Cardiac fibroblast (primary cell): ENCODE measurements at places on chromosomes 6 and 20.

GRCh38 chr6:38612143-38612965 is 27.4 kb downstream of the BTBD9 start:
- peak; percentile 70 for DNase-seq

DNA sequence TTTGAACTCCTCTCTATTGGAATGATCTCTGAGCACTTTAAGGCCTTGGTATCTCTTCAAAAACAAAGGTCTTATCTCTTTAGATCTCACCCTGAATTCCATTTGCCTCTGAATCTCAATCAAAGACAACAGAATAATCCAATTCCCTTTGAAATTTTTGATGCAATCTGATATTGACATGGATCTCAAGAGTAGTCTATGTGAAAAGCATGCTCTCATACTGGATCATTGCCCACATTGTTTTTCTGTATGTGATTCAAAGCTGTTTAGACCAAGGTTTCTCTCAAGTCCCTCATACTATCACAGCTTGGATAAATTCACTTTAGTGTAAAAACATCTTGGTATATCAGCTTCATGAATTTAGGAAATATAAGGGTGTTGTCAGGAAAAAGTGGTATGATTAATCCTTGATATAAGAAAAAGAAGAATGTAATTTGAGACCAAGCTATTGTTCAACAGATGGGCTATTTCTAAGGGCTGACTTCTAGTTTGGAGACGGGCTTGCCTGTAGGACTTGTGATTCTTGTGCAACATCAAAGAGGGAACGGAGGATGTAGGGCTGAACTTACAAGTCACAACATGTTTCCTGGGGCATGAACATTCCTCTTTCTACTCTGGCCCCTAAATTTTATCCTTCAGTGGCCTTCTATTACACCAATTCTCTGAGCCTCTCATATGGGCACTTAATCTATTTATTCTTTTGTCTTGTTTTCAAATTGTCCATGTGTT is 77.9 kb upstream of the CITED2 start:
- DNase-seq: peak; percentile 92

- no peak for DNase-seq
These were observed 747.2 kb upstream of the MAN1A1 start for GRCh38 chr6:120096696-120097260.

DNA sequence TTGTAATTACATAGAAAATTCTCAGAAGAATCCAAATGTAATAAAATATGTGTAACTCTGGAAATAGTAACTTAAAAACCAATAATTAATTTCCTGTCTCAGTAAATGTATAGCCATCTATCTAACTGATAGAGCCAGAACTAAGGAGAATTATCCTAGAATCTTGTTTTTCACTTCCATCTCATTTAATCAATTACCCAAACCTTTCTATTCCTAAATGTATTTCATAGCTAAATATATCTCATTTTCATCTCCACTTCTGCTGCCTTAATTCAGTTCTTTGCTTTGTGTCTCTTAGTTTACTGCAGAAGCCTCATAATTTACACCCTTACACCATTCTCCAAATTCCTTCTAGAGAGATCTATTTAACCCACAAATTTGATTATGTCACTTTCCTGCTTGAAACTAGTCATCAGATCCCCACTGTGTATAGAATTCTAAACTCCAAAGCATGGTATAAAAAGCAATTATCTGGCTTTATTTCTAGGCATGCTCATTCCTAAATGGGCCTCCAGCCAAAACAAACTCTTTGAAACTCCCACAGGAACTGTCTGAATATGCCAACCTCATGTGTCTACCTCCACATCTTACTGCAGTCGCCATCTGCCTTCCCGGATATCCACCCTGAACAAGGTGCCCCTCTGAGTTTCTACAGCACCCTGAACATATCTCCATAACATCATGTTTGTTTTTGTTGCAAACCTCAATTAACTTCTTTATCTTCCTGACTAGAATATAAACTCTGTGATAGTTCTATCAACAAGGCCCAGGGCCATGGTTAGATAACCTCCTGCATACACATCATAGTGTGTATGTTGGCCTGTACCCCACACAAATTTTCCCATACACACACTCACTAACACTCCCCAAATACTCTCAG is 70.5 kb upstream of the ADTRP start:
- peak; percentile 41 for DNase-seq

DNA sequence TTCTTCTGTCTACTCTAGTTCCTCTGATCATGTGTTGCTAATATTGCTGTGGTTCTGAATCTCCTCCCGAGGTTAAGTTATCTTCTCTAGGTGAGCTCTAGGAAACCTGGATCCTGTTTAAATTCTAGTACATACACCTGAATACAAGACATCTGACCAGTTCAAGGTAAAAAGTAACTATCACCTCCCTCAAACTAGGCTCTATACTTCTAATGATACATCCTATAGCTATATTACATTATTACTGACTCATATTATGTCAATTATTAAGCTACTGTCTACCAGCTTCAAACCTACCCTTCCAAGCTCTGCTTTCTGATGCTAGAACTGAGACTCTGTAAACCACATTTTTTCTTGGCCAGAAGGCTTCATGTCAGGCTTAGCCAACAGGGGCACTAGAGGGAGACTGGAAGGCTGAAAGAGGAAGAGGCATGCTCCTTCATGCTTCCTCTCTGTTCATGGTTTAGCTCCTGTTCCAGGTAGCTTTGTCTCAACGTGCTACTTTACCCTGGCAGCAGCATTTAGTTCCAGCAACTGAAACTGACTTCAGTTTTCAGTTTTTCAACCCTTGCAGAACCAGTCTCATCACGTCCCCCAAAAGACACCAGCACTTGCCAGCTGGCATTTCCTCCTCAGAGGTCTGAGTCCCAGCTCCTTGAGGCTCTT is 148.4 kb upstream of the TOP1 start:
- no peak for DNase-seq

DNA sequence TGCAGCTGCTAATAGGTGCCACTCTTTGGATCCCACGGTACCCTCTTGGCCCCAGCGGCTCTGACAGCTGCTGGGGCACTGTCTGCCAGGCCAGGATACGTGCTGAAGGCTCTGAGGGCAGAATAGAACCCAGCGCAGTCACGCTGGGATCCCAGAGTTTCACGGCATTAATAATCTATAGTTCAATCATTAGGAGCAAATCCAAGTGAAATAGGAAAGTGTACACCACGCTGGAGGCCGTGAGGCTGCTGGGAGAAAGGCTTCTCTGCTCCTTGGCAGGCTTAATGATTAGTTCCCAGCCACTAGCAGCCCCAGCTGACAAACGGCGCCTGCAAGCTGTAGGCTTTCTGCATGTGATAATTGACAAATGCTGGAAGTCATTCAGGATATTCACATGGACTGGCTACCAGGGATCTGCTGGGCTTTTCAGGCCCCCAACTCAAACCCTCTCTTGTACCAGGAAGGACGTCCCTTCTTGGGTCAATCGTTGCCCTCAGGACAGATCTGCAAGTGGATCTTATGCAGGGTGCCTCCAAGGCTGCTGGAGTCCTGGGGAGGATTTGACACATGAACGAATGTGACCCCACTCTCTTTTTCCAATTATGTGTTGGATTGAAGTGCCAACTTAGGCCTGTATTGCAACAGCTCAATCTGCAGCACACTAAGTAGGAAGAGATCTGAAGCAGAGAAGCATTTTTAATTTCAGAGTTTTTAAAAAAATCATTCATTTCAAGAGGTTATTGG is 50.1 kb upstream of the INSM1 start:
- DNase-seq: no peak

DNA sequence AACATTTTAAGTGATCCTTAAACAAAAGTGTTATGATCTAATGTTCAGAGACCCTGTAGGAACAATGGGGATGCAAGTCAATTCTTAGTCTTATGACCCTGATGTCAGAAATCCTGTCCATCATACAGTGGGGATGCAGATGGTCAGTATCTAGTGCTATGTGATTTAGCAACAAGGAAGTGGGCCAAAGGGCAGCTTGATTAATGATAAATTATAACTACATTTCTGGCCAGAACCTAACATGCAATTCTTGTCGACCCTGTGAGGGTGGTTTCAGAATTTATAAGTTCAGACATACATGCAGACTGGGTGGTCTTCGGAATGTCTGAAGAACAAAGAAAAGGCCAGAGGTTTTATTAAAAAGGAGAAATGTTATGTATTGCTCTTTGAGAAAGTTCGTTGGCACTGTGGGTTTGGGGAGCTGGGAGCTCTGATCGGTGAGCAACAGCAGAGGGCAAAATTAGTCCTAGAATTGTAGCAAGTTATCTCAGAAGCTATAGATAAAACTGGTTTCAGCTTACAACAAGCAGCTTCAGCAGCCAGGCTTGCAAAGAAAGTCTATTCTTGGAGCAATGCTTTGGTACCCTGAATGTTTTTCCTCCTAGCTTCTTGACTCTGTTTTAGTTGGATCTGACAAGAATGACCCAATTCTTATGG is 50.8 kb downstream of the RPF2 start:
- no peak for DNase-seq

DNA sequence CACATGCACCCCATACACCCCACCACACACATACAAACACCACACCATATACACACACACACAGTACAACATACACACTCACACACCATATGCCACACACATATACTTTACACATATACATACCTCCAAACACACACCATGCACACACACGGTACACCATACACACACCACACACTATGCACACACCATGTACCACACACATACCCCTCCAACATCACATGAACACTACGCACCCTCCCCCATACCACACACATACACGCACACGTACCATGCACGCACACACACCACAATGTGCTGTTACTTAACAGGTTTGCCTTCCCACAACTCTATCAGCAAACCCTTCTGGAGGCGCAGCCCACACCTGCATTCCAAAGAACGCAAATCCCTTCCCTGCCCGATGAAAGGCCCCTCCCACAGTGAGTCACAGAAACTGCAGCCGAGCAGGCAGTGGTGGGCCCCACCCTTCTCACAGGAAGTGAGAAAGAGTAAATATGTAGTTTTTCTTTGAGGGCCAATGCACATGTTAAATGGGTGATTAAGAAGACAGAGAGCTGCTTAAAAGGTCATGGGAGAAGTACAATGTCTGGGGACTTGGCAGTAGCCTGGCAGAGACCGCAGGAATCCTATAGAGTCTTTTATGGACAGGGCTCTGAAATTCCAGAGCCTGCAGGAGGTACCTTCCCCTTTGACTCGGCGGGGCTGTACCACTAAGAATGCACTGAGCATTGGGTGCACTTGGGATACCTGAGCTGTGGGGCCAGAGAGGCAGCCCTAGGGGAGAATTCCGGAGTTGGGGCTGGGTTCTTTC is 34.1 kb upstream of the EZR start:
- peak; percentile 91 for DNase-seq

DNA sequence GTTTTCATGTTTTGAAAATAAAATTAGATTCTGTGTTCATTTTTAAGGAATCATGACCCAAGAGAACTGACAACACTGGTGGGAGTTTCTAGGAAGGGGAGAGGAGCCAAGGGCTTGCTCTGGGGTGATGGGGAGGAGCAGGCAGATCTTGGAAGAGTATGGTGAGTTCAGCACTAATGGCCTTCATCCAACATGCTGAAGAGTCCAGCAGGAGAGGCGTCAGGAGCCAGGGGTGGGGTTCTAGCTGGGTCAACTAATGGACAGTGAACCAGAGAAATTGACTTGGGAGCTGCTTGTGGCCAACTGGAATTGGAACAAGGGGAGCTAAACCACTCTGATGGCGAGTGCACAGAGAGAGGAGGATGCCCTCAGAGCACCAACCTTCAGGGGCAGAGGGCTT is 107.1 kb downstream of the MRPL14 start:
- peak; percentile 79 for DNase-seq

DNA sequence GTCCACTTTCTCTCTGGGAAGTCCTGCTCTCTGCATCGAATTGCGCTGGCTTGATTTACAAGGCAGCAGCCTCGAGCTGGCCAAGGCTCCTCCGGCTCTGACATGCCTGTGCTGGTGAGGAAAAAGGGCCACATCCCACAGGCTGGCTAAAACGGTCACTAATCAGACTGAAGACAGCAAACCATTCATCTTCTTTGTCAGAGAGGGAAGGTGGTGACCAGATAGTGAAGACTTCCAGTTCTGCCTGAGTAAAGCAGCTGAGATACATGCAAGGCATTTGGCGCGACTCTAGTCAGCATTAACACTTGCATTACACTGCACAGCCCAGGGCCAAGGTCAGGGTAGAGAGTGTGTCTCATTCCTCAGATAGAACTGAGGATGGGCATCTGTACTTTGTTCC is 203.2 kb upstream of the MAP3K7 start:
- DNase-seq: peak; percentile 2
